ENCODE measurements at places on chromosomes 1 and 21. TPM values are rescaled to one million over a fixed set of nuclear protein-coding genes. Genes with fewer than 3 reads are reported as not detected.

The TLCD4 gene
- total RNA-seq, result 163 TPM

The DENND2D gene
- 14.2 TPM for total RNA-seq

The ATAD3C gene
- total RNA-seq, result 1.7 TPM

DNA sequence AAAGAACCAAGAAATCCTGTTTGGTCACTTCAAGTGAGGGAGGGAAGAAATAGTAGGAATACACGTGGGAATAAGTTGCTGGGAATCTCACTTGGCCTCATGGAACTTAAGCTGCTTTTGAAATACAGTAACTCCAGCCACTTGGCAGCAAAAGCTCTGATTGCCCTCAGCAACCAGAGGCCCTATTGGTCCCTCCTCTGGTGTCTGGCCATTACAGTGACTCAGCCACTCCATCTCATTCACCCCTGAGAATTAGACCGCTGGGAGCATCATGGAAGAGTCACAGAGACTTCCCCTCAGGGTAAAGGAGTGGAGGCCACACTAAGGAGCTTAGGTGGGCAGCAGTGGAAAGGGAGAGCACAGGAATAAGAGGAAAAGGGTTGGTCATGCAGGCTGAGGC, 99.6 kb downstream of the ELAVL4 start:
- H3K4me1 ChIP-seq, result no peaks in the 10 kb centered on the region
- no peaks in the 10 kb centered on the region for H3K36me3 ChIP-seq
- no peak overlapping the region for H3K27ac ChIP-seq
- no peak for DNase-seq
- no peaks in the 10 kb centered on the region for H3K27me3 ChIP-seq
- no peak overlapping the region for H3K4me3 ChIP-seq

The ACTL8 gene
- total RNA-seq, result not detected

- no peaks in the 10 kb centered on the region for H3K4me1 ChIP-seq
- no peaks in the 10 kb centered on the region for H3K36me3 ChIP-seq
- H3K27ac ChIP-seq, result no peak overlapping the region
- H3K27me3 ChIP-seq, result no peaks in the 10 kb centered on the region
Observed at GRCh38 chr21:25572861-25573310, 34.4 kb downstream of the MRPL39 start.

- H3K4me1 ChIP-seq, result peaks cover 12% of the 10 kb centered on the region
- no peak overlapping the region for H3K27ac ChIP-seq
- no peak overlapping the region for H3K4me3 ChIP-seq
- no peaks in the 10 kb centered on the region for H3K36me3 ChIP-seq
Observed at GRCh38 chr1:166813508-166814223, 25.6 kb upstream of the POGK start.

DNA sequence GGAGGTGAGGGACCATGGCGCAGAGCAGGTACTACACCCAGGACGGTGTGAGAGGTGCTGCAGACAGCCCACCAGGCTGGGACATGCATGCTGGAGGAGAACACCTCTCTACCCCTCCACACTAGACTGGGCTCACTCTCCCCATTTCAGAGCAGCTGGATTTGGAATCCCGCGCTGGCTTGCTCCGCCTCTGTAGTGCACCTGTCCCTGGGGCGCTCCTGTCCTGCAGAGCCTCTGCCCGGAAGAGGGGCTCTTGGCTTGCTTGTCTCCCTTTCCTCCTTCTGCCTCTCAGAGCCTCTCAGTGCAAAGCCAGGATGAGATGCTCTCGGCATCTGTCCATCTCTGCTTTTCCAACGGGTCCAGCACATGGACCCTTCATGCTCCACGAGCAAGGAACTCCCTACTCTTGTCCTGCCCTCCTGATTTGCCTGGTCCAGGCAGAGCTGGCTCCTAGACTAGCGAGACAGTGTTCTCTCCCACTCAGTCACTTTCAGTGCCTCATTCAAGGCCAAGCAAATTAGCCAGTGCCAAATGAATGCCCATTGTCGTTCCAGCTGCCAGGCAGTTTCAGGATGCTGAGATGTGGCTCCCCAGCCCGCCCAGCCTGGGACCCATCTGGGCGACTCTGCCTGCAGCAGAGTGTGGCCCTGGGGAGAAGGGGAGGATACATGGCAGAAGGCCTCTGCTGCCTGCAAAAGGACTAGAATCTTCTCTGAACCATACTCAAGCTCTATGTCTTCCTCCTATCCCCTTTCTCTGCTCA, 33.7 kb downstream of the CDCA8 start:
- no peaks in the 10 kb centered on the region for H3K27me3 ChIP-seq
- H3K36me3 ChIP-seq, result no peaks in the 10 kb centered on the region
- H3K4me1 ChIP-seq, result no peaks in the 10 kb centered on the region
- DNase-seq, result no peak

DNA sequence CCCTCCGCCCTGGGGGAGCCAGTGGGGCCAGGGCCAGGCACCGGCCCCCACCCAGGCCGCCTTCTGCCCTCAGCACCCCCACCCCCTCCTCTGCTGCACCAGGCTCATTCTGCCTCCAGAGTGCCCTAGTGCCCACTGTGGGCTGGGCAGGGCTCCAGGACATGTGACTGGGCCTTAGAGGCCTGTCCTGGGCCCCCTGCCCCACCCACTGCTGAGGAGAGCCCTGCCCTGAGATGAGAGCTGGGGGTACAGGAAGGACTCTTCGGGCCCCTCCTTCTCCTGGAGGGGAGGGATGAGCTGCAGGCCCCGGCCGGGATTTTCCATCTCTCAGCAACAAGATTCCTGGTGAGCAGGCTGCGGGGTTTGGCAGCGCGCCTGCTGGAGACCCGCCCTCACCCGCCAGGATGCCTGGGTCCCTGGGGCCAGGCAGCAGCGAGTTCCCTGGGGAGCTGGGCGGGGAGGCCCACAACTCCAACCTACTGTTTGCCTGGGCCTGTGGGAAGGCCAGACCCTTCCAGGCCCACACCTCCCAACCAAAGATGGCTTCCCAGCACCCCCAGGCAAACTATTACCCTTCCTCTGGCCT, 14.0 kb downstream of the AHDC1 start:
- no peak overlapping the region for H3K4me3 ChIP-seq
- H3K36me3 ChIP-seq, result no peaks in the 10 kb centered on the region
- no peak overlapping the region for H3K27ac ChIP-seq
- DNase-seq, result no peak
- no peaks in the 10 kb centered on the region for H3K4me1 ChIP-seq

- H3K27me3 ChIP-seq, result no peaks in the 10 kb centered on the region
- no peak overlapping the region for H3K27ac ChIP-seq
- H3K36me3 ChIP-seq, result no peaks in the 10 kb centered on the region
- no peak for DNase-seq
Observed at GRCh38 chr1:24973315-24973714, 43.2 kb upstream of the RUNX3 start.

DNA sequence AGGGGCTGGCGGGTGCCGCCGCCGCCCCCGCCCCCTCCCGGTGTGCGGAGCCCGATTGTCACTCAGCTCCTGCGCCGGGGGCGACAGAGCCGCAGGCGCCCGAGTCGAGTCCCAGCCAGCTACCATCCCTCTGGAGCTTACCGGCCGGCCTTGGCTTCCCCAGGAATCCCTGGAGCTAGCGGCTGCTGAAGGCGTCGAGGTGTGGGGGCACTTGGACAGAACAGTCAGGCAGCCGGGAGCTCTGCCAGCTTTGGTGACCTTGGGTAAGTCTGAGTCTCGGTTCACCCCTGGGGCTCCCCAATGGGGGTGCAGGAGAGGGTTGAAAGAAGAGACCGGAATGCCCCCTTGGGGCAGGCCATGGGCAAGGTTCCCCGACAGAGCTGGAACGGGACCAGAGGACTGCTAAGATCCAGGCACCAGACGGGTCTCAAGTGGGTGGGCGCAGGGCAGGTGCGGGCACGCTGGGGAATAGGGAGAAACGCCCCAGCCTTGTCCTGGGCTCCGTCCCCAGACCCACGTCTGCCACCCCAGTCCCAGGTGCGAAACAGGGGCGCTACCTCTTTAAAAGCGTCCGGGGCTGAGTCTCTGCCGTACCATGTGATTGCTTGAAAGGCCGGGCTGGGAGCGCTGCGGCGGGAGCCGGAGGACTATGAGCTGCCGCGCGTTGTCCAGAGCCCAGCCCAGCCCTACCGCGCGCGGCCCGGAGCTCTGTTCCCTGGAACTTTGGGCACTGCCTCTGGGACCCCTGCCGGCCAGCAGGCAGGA, at the start of gene ADORA1:
ADORA1 (plus strand) TSS at position 61 of the 765 bp plus-strand sequence. CDS start 1,116 bp downstream, outside the sequence.
- peaks cover 5% of the 10 kb centered on the region for H3K27me3 ChIP-seq
- no peaks in the 10 kb centered on the region for H3K36me3 ChIP-seq
- peak; percentile 81 for DNase-seq
- H3K4me1 ChIP-seq, result peaks cover 4% of the 10 kb centered on the region
- no peak within 1 kb of the TSS for H3K27ac ChIP-seq

- H3K27ac ChIP-seq, result no peak overlapping the region
- H3K4me3 ChIP-seq, result no peak overlapping the region
- no peaks in the 10 kb centered on the region for H3K36me3 ChIP-seq
- no peaks in the 10 kb centered on the region for H3K4me1 ChIP-seq
Observed at GRCh38 chr1:99992044-99992722, 22.4 kb downstream of the SLC35A3 start.

The RNASEL gene
- total RNA-seq, result 1.8 TPM

The DCST2 gene
- total RNA-seq, result 0.72 TPM

DNA sequence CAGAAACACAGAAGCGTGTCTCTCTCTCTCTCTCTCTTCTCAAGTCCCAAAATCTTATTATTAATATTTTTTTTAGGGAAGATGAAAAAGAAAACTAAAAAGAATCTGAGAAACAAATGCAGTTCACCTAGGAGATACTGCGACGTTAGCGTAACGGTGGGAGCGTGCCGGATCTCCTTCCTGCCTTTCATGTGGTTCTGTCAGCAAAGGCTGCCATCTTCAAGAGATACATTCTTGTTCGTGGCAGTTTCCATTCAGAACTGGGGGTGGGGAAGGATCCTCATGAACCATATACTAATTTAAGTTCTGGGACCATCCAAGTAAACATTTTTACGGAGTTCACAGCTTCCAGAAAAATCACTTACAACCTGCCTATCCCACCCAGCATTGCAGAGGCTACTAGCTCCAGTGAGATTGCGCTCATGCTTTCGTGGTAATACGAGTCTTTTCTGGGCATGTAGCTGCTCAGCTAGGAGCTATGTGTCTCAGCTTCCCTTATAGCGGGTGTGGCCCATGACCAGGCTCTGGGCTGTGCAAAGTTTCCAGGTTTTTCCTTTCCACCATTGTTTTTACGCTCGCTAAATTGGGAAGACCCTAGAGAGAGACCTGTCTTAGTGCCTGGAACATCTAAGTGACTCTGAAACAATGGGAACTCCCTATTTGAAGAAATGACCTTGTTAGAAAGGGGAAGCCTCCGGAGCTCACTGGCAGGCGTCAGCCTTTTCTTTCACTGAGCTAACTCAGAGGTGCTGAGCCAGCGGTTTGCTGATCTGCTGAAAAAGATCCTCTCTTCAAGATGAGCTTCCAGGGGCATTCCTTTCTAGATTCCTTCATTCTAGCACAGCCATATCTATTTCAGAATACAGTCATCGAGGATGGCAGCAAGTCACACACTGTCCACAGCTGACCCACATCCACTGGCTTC, 17.3 kb downstream of the SLAMF1 start:
- H3K27me3 ChIP-seq, result no peaks in the 10 kb centered on the region
- H3K36me3 ChIP-seq, result no peaks in the 10 kb centered on the region
- H3K4me3 ChIP-seq, result no peak overlapping the region
- DNase-seq, result peak; percentile 60
- no peak overlapping the region for H3K27ac ChIP-seq
- H3K4me1 ChIP-seq, result no peaks in the 10 kb centered on the region

The HCRTR1 gene
- total RNA-seq, result not detected

- H3K27ac ChIP-seq, result no peak overlapping the region
- no peaks in the 10 kb centered on the region for H3K36me3 ChIP-seq
- H3K27me3 ChIP-seq, result no peaks in the 10 kb centered on the region
- H3K4me3 ChIP-seq, result peak overlapping the region; percentile 19
- no peaks in the 10 kb centered on the region for H3K4me1 ChIP-seq
- no peak for DNase-seq
Observed at GRCh38 chr1:247517795-247518612, 18.2 kb downstream of the OR2C3 start.

The SH3GLB1 gene
- 24.3 TPM for total RNA-seq

GRCh38 chr1:148310807-148311206, 158.7 kb upstream of the NBPF11 start:
- H3K4me3 ChIP-seq, result no peak overlapping the region
- H3K36me3 ChIP-seq, result no peaks in the 10 kb centered on the region
- peaks cover 30% of the 10 kb centered on the region for H3K27me3 ChIP-seq
- H3K4me1 ChIP-seq, result no peaks in the 10 kb centered on the region
- no peak overlapping the region for H3K27ac ChIP-seq

DNA sequence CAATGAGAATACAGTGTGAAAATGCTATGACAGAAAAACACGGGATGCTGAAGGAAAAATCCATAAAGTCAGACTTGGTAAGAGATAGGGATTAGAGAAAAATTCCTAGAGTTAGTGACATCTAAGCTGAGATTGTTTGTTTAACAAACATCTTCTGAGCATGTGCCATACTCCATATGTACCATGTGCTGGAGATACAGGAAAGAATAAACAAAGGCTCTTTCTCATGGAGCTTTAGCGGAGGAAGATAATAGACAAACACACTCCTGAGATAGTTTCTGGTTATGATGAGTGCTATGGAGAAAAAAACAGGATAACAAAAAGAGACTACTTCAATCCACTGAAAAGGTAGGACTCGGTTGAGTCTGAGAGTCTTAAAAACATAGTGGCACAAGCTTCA, 22.0 kb upstream of the AIM2 start:
- no peaks in the 10 kb centered on the region for H3K36me3 ChIP-seq
- DNase-seq, result no peak
- H3K4me3 ChIP-seq, result no peak overlapping the region
- H3K27ac ChIP-seq, result no peak overlapping the region
- H3K27me3 ChIP-seq, result no peaks in the 10 kb centered on the region
- H3K4me1 ChIP-seq, result no peaks in the 10 kb centered on the region

The KRTAP19-1 gene
- not detected for total RNA-seq

GRCh38 chr1:184854496-184855140, 100.0 kb upstream of the EDEM3 start:
- no peak overlapping the region for H3K27ac ChIP-seq
- H3K4me1 ChIP-seq, result no peaks in the 10 kb centered on the region
- no peaks in the 10 kb centered on the region for H3K27me3 ChIP-seq
- DNase-seq, result no peak
- no peaks in the 10 kb centered on the region for H3K36me3 ChIP-seq

- H3K36me3 ChIP-seq, result no peaks in the 10 kb centered on the region
- DNase-seq, result no peak
- no peak overlapping the region for H3K27ac ChIP-seq
- H3K4me3 ChIP-seq, result no peak overlapping the region
- H3K4me1 ChIP-seq, result peaks cover 21% of the 10 kb centered on the region
- no peaks in the 10 kb centered on the region for H3K27me3 ChIP-seq
Observed at GRCh38 chr1:46522969-46523320, 28.5 kb downstream of the KNCN start.

- peak within 1 kb of the TSS; percentile 75 for H3K27ac ChIP-seq
- H3K27me3 ChIP-seq, result no peaks in the 10 kb centered on the region
- peak within 1 kb of the TSS; percentile 82 for H3K4me3 ChIP-seq
- peaks cover 18% of the 10 kb centered on the region for H3K4me1 ChIP-seq
- no peaks in the 10 kb centered on the region for H3K36me3 ChIP-seq
Observed at GRCh38 chr1:1273512-1274298, at the start of gene UBE2J2. Gene UBE2J2, minus strand, starts transcription at chr1:1273854. Its CDS starts 5,862 bp downstream, at chr1:1267992.

The ARL8A gene
- 57.7 TPM for total RNA-seq

GRCh38 chr21:17540530-17540929, 27.7 kb downstream of the CXADR start:
- H3K27ac ChIP-seq, result no peak overlapping the region
- no peak for DNase-seq
- H3K4me1 ChIP-seq, result no peaks in the 10 kb centered on the region
- no peaks in the 10 kb centered on the region for H3K36me3 ChIP-seq
- no peak overlapping the region for H3K4me3 ChIP-seq

The RSPH1 gene
- total RNA-seq, result 0.25 TPM

- DNase-seq, result no peak
- no peak overlapping the region for H3K4me3 ChIP-seq
- H3K27ac ChIP-seq, result no peak overlapping the region
- no peaks in the 10 kb centered on the region for H3K4me1 ChIP-seq
- no peaks in the 10 kb centered on the region for H3K27me3 ChIP-seq
Observed at GRCh38 chr1:33824971-33825370, 38.9 kb upstream of the HMGB4 start.

- no peak overlapping the region for H3K4me3 ChIP-seq
- H3K36me3 ChIP-seq, result no peaks in the 10 kb centered on the region
- no peaks in the 10 kb centered on the region for H3K4me1 ChIP-seq
- H3K27ac ChIP-seq, result no peak overlapping the region
Observed at GRCh38 chr1:86948212-86948611, 33.8 kb downstream of the HS2ST1 start.
